ENCODE measurements at places on chromosomes 2 and 18. TPM values are rescaled to one million over a fixed set of nuclear protein-coding genes. Genes with fewer than 3 reads are reported as not detected.

- H3K4me1 ChIP-seq, result peaks cover 5% of the 10 kb centered on the region
- no peak within 1 kb of the TSS for H3K4me3 ChIP-seq
- H3K36me3 ChIP-seq, result no peaks in the 10 kb centered on the region
- DNase-seq, result peak; percentile 74
Observed at GRCh38 chr2:96505231-96505889, at the start of gene NEURL3. Gene NEURL3 (minus strand): TSS chr2:96505357. CDS start chr2:96505286, 71 bp downstream.

MIB1 gene
- total RNA-seq, result 83.6 TPM

DNA sequence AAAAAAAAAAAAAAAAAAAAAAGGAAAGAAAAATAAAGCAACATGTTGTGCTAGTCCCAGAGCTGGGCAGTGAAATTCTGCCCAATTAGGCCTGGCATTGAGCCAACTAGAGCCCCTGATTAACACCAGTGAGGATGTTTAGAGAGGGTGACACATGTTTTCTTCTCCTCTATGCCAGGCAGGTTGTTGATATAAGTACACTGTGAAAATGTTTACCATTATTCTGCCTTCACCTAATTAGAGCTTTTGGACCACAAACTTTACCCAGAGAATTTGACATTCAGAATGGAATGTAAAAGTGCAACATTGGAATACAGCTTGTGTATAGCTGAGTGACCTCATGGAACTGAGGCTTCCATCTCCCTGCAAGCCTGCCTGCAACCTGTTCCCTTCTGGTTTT lies 95.9 kb upstream of the MSH2 start:
- H3K27me3 ChIP-seq, result no peaks in the 10 kb centered on the region
- H3K27ac ChIP-seq, result no peak overlapping the region
- no peak overlapping the region for H3K4me3 ChIP-seq
- no peaks in the 10 kb centered on the region for H3K36me3 ChIP-seq
- peak; percentile 76 for DNase-seq

DNA sequence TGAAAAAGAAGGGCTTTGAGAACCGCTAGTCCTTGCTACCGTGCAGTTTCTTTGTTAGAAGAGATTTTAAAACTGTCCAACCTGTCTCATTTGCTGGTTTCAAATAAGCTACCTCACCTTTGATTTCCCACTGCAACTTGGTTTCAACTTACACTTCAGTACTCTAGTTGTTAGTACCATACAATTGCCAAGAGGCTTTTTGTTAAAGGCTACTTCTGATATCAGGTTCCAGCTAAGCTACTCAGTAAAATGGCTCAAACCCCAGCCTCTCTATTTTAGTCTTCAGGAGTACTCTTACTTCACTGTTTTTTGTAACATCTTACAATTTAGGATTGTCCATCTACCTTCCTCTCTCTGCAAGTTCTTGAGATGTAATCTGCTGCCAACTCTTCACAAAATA lies 91.6 kb downstream of the INO80D start:
- no peaks in the 10 kb centered on the region for H3K27me3 ChIP-seq
- H3K27ac ChIP-seq, result no peak overlapping the region
- H3K4me1 ChIP-seq, result no peaks in the 10 kb centered on the region
- H3K36me3 ChIP-seq, result 0 out of 2 replicates have a peak, but pooled peaks cover 1% of the 10 kb centered on the region

MRO gene
- not detected for total RNA-seq

- H3K36me3 ChIP-seq, result no peaks in the 10 kb centered on the region
- no peaks in the 10 kb centered on the region for H3K27me3 ChIP-seq
- peak; percentile 57 for DNase-seq
- H3K4me1 ChIP-seq, result peaks cover 9% of the 10 kb centered on the region
Observed at GRCh38 chr2:88603146-88603545, 24.1 kb downstream of the EIF2AK3 start.

DNA sequence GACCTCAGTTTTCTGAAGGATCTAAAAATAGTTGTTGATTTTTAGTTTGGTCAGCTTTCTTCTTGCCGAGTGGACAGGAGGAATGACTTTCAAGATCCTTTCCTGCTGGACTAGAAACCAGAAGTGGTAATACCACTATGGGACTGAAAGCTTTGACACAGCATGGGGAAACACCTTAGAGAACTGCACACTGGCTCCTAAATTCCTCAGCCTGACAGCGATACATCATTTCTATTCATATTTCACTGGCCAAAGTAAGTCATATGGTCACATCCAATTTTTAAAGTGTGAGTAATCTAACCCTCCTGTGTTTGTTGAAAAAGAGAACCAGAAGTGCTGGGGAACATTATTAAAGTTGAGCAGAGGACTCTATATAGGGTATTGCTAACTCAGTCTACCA lies 244.7 kb upstream of the MMADHC start:
- H3K36me3 ChIP-seq, result no peaks in the 10 kb centered on the region
- no peak overlapping the region for H3K27ac ChIP-seq
- H3K27me3 ChIP-seq, result no peaks in the 10 kb centered on the region
- H3K4me3 ChIP-seq, result no peak overlapping the region

- H3K36me3 ChIP-seq, result no peaks in the 10 kb centered on the region
- DNase-seq, result no peak
- no peaks in the 10 kb centered on the region for H3K27me3 ChIP-seq
- H3K4me1 ChIP-seq, result peaks cover 11% of the 10 kb centered on the region
- no peak overlapping the region for H3K27ac ChIP-seq
Observed at GRCh38 chr2:10345126-10345525, 42.4 kb downstream of the HPCAL1 start.

DNA sequence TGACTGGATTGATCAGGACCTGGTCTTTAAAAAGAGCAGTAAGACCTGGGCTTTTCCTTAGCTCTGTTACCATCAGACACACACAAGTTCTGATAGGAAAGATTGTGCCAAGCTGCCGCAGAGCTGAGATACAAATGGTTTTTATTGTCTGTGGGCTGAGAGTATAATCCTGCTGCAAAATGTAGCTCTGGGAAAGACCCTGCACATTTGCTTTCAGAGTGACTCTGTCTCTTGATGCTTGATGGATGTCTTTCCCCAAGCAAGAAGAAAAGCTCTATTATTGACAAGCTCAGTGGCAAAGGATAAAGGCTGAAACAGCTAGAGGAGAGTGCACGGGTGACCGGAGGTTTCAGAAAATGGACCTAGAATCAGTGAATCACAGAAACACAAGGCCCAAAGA lies 95.3 kb upstream of the PARD3B start:
- H3K4me3 ChIP-seq, result no peak overlapping the region
- H3K4me1 ChIP-seq, result peaks cover 7% of the 10 kb centered on the region

GRCh38 chr18:12885500-12885899 lies 1.5 kb upstream of the PTPN2 start:
- DNase-seq, result no peak
- no peak overlapping the region for H3K4me3 ChIP-seq
- no peaks in the 10 kb centered on the region for H3K36me3 ChIP-seq
- H3K27ac ChIP-seq, result no peak overlapping the region

DNA sequence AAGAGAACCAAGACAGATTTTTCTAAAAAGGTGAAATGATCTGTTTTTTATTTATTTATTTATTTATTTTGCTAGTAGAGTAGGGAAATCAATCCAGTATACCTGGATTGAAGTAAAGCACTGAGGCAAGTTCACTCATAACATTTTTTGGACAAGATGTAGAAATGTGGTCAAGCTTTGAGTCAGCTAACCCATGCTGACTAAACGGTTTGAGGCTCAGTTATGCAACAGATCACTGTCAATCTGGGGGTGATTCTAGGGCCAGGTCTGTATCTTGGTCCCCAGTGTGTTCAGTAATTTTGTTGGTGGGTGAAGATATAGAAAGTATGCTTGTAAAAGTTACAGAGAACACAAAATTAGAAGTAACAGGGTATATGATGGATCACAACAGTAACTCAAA lies 60.2 kb downstream of the RMDN2 start:
- H3K27ac ChIP-seq, result no peak overlapping the region
- H3K4me3 ChIP-seq, result no peak overlapping the region
- H3K27me3 ChIP-seq, result no peaks in the 10 kb centered on the region

DNA sequence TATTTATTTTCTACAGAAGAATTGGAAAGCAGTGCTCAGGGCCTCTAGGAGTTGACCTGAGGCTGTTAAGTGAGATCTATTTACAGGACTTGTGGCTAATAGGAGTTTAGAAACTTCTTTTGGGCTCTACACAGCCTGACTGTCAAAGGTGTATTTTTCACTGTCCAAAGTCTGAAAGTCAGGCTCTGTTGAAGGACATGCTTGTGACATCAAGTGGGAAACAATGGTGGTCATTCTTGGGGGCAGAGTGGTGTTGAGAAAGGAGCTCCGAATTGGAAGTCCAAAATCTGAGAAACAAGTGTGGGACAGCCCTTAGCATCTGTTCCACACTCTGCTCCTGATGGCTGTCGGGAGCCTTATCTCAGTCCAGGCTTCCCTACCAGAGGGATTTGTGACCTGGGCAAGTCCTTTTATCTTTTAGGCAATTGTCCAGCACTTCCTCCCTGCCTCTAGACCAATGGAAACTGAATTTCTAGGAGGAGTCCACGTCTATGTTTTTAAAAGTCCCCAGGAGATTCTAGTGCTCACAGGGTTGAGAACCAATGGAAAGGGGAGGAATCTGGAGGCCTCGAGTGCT lies 76.4 kb downstream of the LIPG start:
- H3K4me3 ChIP-seq, result no peak overlapping the region
- H3K27ac ChIP-seq, result no peak overlapping the region
- no peaks in the 10 kb centered on the region for H3K36me3 ChIP-seq

SAG gene
- not detected for total RNA-seq

DNA sequence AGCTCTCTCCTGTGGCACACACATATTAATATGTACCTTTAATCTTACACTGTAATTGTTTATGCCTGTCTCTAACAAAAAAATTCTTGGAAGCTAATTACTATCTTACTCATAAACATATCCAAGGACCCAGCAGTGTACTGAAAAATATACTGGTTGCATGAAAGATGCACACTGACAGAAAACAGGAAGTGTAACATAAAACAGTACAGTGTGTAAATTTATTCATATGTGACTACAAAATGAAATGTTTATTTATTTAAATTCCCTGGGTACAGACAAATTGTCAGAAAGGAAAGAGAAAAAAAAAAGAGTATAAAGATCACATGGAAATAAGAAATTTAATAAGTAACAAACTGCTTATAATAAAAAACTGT lies 28.5 kb downstream of the TMEM131 start:
- H3K27me3 ChIP-seq, result no peaks in the 10 kb centered on the region
- H3K4me3 ChIP-seq, result no peak overlapping the region
- H3K27ac ChIP-seq, result no peak overlapping the region
- DNase-seq, result no peak
- H3K4me1 ChIP-seq, result peaks cover 8% of the 10 kb centered on the region

TUBB8B gene
- total RNA-seq, result not detected

GRCh38 chr2:111927723-111928122 lies 29.3 kb downstream of the MERTK start:
- H3K27ac ChIP-seq, result no peak overlapping the region
- no peak overlapping the region for H3K4me3 ChIP-seq
- peaks cover 2% of the 10 kb centered on the region for H3K4me1 ChIP-seq
- H3K36me3 ChIP-seq, result no peaks in the 10 kb centered on the region
- peaks cover 16% of the 10 kb centered on the region for H3K27me3 ChIP-seq

GRCh38 chr2:9737053-9737875 lies 106.0 kb upstream of the TAF1B start:
- H3K4me3 ChIP-seq, result no peak overlapping the region
- no peak overlapping the region for H3K27ac ChIP-seq
- H3K27me3 ChIP-seq, result peaks cover 4% of the 10 kb centered on the region
- peaks cover 3% of the 10 kb centered on the region for H3K4me1 ChIP-seq
- no peaks in the 10 kb centered on the region for H3K36me3 ChIP-seq

DNA sequence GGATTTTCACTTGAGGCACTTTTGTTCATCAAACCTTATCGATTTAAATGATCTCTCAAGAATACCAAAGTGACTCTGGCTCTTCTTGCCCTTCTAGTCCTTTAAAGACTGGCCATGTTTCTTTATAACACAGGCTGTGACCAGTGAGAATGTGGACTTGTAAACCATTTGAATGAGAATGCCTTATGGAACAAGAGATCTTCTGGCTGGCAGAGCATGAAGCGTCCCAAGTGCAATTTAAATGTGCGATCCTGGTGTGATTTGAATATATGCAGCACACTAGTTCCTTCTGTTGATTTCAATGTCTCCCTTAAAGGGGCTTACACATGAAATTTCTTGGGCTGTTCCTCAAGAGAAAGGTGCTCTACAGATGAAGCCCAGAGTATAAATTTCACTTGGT lies 262.4 kb upstream of the CCDC68 start:
- H3K27me3 ChIP-seq, result no peaks in the 10 kb centered on the region
- H3K4me1 ChIP-seq, result peaks cover 4% of the 10 kb centered on the region
- DNase-seq, result no peak
- no peak overlapping the region for H3K4me3 ChIP-seq
- H3K27ac ChIP-seq, result no peak overlapping the region
- H3K36me3 ChIP-seq, result peaks cover 1% of the 10 kb centered on the region

GRCh38 chr2:127527001-127527804 lies 914 bp upstream of the IWS1 start:
- no peaks in the 10 kb centered on the region for H3K4me1 ChIP-seq
- DNase-seq, result no peak
- peaks cover 5% of the 10 kb centered on the region for H3K36me3 ChIP-seq
- peak overlapping the region; percentile 61 for H3K27ac ChIP-seq
- H3K27me3 ChIP-seq, result no peaks in the 10 kb centered on the region

GRCh38 chr2:23414871-23415270 lies 29.9 kb downstream of the KLHL29 start:
- peaks cover 50% of the 10 kb centered on the region for H3K4me1 ChIP-seq
- no peak overlapping the region for H3K27ac ChIP-seq
- H3K4me3 ChIP-seq, result no peak overlapping the region
- DNase-seq, result peak; percentile 48

GPR17 gene
- not detected for total RNA-seq

SLC39A10 gene
- 92.8 TPM for total RNA-seq

GRCh38 chr2:70995426-70995729 lies 705 bp upstream of the TEX261 start:
- DNase-seq, result peak; percentile 17
- no peak overlapping the region for H3K27ac ChIP-seq
- H3K4me1 ChIP-seq, result peaks cover 11% of the 10 kb centered on the region

DNA sequence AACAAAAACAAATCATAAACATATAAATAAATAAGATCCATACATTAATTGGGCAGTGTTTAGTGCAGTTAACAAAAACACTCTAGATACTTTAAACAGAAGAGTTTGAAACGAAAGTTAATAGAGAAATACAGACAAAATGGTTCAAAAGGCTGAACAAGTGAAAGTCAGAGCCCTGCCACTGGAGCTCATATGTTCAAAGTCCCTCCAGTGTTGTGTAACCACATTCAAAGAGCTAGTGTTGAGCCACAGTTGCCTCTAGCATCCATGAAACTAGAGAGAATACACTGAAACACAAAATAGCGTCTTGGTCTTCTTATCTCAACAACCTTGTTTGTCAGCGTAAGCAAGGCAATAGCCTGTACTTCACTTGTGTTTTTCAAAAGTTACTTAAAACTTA lies 1309.8 kb upstream of the NRXN1 start:
- H3K4me1 ChIP-seq, result peaks cover 2% of the 10 kb centered on the region
- no peak overlapping the region for H3K4me3 ChIP-seq
- H3K27ac ChIP-seq, result no peak overlapping the region

- H3K4me3 ChIP-seq, result no peak overlapping the region
- DNase-seq, result no peak
- no peak overlapping the region for H3K27ac ChIP-seq
- H3K4me1 ChIP-seq, result no peaks in the 10 kb centered on the region
- H3K27me3 ChIP-seq, result no peaks in the 10 kb centered on the region
Observed at GRCh38 chr2:221845021-221845365, 272.9 kb upstream of the EPHA4 start.

- H3K4me3 ChIP-seq, result no peak overlapping the region
- H3K27ac ChIP-seq, result no peak overlapping the region
- no peaks in the 10 kb centered on the region for H3K36me3 ChIP-seq
- no peaks in the 10 kb centered on the region for H3K27me3 ChIP-seq
- H3K4me1 ChIP-seq, result peaks cover 2% of the 10 kb centered on the region
Observed at GRCh38 chr2:160264308-160264707, 64.2 kb upstream of the ITGB6 start.

MOGAT1 gene
- not detected for total RNA-seq

GRCh38 chr2:238901461-238902057 lies 53.7 kb downstream of the TWIST2 start:
- no peak overlapping the region for H3K4me3 ChIP-seq
- no peak for DNase-seq
- H3K36me3 ChIP-seq, result peaks cover 4% of the 10 kb centered on the region
- no peak overlapping the region for H3K27ac ChIP-seq
- H3K4me1 ChIP-seq, result peaks cover 15% of the 10 kb centered on the region

All from IMR-90 (cell line).